ENCODE measurements at places on chromosomes 1 and 21.

DNA sequence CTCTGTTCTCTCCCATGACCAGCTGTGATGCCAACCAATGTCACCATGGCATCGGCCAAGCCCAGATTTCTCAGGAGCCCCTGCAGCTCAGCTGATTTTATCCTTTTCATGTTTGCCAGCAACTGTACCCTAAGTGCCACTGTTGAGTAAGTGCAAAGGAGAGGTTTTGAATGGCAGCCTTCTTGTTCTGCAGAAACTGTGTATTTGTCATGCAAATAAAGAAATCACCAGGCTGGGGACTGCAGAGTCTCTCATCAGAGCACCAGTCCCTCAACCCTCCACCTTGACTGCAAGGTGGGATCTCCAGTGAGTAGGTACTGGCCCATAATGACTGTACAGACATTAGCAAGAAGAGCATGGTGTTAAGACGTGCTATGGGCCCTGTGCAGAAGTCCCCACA, 26.6 kb downstream of the C8B start:
- DNase-seq = no peak

DNA sequence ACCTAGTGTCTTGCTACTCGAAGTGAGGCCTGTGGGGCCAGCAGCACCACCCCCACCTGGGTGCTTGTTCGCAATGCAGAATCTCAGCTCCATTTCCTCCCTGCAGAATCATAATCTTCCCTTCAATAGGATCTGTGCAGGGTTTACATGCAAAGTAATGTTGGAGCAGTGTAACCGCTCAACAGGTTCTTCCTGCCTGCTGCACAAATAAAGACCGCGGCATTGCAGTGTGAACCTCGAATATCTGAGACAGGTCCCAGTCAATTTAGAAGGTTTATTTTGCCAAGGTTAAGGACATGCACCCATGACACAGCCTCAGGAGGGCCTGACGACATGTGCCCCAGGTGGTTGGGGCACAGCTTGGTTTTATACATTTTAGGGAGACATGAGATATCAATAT, 119.2 kb downstream of the TLR5 start:
- no peak for DNase-seq

GRCh38 chr1:212098310-212098709, 62.8 kb downstream of the DTL start:
- no peak for DNase-seq

DNA sequence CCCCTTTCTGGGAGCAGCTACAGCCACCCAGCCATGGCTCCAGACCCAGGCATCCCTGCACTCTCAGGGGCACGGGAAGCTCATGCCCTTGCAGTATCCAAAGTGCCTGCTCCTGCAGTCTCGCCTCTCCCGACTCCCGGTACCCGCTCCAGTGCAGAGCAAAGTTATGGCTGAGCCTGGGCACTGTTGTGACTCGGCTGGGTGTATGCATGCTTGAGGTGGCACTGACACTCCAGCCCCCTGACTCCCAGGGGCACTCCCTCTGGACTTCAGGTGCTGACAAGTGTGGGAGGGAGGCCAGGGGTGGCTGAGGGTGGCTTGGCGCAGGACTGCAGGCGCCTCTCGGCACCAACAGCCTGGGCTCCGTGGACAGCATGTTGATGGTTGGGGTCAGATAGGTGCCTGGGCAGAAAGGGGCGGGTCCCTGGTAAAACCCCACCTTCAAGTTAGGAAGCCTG, 580.1 kb upstream of the ADGRL2 start:
- no peak for DNase-seq

DNA sequence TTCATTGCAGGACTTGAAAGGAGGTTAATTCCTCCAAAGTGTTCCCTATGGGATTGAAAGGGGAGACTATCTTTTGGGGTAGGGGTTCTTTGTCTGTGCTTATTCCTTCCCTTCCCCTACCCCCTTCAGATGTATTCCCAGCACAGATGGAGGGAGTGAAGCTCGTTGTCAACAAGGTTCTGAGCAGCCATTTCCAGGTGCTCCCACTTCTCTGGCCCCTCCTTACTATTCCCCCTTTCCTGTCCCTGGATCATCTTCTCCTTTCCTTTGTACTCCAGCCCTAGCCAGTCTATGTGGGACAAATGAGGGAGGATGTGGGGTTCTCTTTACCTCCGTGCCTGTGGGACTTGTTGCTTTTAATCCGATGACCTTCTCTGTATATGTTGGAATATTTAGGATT, 899 bp downstream of the TOMM40L start:
- DNase-seq = no peak

GRCh38 chr1:169060043-169060722, 46.3 kb upstream of the ATP1B1 start:
- no peak for DNase-seq

DNA sequence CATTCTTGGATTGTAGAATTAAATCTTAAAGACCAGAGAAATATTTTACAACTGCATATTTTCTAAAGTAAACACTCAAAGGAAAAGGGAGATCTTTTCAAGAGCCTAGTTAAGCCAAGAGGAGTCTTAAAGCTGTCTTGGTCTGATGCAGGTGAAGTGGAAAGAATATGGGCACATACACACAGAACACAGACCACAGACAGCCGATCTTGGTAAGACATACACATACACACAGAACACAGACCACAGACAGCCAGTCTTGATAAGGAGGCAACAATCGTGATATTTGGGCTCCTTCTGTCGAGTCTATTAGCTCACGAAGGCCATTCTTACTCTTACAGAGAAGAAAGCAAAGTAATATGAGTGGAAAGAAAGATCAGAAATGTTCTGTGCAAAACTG, 1153.9 kb upstream of the TMPRSS15 start:
- no peak for DNase-seq

DNA sequence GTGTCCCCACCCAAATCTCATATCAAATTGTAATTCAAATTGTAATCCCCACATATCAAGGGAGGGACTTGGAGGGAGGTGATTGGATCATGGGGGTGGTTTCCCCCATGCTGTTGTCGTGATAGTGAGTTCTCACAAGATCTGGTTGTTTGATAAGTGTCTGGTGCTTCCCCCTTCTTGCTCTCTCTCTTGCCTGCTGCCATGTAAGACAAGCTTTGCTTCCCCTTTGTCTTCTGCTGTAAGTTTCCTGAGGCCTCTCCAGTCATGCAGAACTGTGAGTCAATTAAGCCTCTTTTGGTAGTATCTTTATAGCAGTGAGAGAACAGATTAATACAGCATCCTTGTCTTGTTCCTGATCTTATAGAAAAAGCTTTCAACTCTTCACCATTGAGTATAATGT, 6.5 kb upstream of the LRRC39 start:
- no peak for DNase-seq
